ENCODE measurements at places on chromosomes 1 and 21.
A peak's percentile ranks its signal among the peaks of the same experiment; 100 is the strongest.

DNA sequence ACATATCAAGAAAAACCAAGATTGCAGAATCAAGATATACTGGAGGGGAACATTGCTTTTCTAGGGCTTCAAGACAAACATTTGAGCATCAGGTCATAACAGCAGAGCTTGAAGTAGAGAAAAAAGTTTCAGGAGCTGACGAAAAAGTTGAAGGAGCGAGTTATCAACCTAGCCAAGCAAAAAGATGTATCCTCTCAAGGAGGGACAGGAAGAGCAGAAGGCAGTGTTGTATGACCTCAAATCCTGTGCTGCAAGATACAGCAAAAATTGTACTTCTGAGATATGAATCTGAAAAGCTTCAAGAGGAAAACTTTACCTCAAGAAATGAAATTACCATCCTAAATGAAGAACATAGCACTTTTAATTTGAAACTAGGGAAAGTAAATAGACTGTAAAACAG lies 153.1 kb downstream of the AK5 start:
- no peak for DNase-seq

DNA sequence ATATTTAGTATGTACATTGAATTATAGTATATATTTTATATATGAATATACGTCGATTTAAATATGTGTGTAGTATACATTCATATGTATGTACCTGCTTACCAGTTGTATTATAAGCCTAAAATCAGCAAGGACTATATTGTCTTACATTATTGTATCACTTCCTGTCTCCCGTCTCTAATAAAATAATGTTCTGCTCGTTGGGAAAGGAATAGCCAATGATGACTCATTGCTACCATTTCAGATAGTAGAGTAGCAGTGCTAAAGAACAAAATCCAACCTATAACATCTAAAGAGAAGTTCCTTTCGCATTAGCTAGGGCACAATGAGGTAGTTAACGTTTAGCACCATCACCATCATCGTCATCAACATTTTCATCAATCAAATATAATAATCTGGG lies 39.9 kb upstream of the SMYD2 start:
- no peak for DNase-seq

DNA sequence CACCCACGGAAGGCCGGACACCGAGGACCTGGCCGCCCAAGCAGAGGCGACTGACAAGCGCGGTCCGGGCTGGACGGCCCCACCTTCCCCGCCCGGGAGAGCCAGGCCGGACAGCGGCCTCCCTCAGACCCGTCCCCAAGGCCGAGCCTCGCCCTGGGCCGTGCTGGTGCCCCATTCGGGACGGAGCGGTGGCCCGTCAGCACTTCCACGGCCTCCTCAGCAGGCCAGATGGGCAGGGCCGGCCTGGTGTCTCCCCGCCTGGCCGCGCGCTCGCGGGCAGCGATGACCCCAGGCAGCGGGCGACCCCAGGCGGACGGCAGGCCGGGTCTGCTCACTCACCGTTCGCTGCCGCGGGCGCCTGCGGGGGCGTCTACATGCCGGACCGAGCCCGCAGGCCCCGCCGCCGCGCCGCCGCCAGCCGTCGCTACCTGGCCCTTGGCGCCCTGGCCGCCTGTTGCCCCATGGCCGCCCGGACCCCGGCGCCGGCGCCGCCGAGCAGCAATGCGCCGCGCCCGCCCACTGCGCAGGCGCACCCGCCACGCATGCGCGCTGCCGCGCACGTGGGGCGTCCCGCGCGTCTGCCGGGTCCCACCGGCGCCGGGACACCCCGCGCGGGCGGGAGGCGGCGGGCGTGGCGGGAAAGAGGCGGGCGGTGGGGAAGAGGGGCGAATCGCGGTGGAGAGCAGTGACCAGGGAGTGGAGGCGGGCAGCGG lies at the start of gene NADK:
TSS of gene NADK (minus strand) at position 521 of the 713 bp plus-strand sequence. CDS start 13,064 bp downstream, outside the sequence.
- DNase-seq = peak; percentile 96

DNA sequence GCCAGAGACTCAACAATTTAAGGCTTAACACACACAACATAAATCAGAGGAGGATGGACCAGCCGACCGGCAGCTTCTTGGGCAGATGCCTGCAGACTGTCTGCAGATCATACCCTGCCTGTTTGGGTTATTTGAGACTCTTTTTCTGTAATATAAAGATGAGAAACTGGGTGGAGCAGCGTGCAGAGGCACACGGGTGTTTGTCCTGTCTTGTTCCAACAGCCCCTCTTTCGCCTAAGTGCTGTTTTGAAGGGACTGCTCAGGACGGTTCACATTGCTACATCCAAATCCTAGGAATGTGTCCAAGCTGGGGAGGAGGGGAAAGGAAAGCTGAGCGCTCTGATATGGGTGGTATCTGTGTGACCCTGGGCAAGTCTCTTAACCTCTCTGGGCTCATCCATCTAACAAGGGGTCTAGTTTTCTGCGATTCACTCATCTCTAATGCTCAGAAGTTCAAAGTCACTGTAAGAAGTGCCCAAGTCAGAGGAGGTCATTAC lies 149.9 kb downstream of the CLIC6 start:
- DNase-seq = no peak

GRCh38 chr1:14804626-14805025 lies 206.1 kb downstream of the KAZN start:
- DNase-seq = no peak

GRCh38 chr21:45074818-45075595 lies 627 bp downstream of the ADARB1 start:
- peak; percentile 54 for DNase-seq

GRCh38 chr1:154167461-154167860 lies 12.6 kb upstream of the NUP210L start:
- DNase-seq = no peak

- no peak for DNase-seq
Observed at GRCh38 chr1:36652011-36652410, 169.3 kb upstream of the CSF3R start.

GRCh38 chr1:69290291-69290690 lies 277.4 kb upstream of the LRRC7 start:
- no peak for DNase-seq

GRCh38 chr1:173954179-173954578 lies 37.1 kb upstream of the SERPINC1 start:
- DNase-seq = no peak

DNA sequence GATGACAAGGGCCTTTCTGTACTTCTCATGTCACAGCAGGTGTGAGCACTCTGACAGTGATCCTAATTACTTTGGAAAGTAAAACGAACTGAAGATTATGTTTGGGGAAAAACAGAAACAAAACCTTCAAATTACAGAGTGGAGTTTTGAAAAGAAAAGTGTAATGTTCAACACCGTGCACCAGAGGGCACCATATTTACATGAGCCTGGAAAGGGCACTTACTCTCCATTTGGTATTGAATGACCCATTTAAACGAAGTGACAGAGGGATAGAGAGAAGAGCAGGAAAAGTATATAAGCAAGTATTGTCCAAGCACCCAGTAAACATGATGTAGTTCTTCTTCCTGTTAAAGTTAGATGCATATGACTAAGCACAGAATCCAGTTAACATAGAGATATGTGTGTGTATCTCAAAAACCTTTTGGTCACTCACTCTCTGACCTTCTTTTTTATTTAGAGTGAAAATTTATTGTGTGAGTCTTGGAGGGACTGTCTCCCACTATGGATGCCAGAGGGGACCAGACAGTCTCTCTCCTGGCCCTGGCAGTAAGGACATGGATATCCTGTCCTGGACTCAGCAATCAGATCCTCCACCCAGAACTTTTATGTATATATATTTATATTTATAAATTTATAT lies 3.8 kb upstream of the RGSL1 start:
- DNase-seq = peak; percentile 76

- DNase-seq = no peak
Observed at GRCh38 chr1:93598396-93598795, 83.2 kb downstream of the BCAR3 start.

DNA sequence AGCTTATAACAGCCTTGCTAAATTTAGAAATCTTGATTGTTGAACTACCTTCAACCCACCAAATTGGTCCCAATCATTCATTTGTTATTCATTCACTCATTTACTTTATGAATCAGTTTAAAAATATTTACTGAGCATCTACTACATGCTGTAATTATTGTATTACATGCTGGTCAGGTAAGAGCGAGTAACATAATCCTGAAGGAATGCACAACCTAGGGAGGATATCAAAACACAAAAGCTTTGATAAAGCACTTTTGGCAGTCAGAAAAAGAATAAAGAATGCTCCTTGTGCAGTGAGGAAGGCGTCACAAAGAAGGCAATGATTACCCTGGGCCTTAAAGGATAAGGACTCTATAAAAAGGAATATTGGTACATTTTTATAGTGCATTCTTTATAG lies 518.9 kb upstream of the NR5A2 start:
- no peak for DNase-seq

DNA sequence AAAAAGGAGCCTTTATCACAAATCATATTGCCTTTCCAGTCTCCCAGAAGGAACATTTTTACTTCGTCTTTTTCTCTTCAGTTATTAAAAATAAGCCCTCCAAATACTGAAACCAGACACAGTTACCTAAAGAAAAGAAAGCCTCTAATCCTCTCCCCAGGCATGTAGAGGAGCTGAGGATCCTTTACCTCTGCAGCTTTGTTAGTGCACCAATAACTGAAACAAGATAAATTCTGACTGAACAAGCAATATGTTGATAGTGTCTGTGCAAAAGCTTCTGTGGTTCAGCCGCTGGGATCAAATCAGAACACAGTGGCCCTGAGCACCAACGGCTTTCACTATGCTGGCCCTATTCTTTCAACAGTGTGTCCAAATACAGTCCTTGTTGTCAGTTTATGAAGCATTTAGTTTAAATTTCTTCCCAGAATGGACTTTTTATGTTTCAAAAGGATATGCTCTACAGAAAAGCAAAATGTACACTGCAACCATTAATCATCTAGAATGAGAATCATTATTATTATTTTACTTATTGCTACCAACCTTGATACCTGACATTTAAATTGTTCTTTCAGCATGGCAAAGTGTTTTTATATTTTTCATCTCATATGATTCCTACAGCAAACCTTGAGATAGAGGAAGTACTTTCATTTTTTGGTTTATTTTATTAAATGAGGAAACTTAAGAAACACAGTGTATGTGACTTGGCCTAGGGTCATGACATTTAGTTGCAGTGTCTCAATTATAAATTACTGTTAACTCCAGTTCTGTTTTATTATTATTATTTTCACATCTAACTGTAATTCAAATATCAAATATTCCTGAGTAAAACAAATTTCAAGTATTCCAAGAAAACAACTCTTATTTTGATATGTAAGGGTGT lies 217.9 kb downstream of the NEGR1 start:
- DNase-seq = no peak

- DNase-seq = no peak
Observed at GRCh38 chr1:44798481-44799365, 1.5 kb upstream of the PLK3 start.

DNA sequence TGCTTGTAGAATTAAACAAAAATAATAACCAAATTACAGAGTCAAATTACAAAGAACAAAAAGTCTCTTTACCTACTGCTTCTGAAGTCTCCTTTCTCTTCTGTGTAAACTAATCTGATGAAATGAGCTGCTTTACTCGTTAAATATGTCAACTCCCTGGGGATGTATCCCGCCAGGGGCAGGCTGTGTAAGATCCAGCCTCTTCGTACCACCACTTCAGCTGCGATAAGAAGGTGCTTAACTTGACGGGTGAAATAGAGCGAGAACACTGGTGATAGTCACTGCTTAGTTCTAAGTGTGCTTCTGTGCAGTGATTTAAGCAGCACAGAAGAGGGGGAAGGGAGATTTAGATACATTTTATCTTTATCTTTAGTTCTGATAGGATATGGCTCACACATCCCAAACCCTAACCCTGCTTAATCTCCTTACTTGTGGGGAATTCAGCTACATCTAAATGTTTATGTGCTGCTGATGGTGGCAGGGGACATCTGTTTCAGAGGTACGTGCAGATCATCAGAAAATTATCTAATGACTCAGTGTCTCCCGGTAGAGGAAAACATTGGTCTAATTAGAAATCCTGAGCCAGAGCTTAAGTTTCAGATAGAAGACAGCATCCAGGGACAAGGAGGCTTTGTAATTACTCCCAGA lies 46.0 kb downstream of the RHOU start:
- DNase-seq = no peak

GRCh38 chr21:45391743-45392572 lies 13.0 kb upstream of the COL18A1 start:
- DNase-seq = no peak

- no peak for DNase-seq
Observed at GRCh38 chr1:41619511-41620364, 135.3 kb upstream of the EDN2 start.

DNA sequence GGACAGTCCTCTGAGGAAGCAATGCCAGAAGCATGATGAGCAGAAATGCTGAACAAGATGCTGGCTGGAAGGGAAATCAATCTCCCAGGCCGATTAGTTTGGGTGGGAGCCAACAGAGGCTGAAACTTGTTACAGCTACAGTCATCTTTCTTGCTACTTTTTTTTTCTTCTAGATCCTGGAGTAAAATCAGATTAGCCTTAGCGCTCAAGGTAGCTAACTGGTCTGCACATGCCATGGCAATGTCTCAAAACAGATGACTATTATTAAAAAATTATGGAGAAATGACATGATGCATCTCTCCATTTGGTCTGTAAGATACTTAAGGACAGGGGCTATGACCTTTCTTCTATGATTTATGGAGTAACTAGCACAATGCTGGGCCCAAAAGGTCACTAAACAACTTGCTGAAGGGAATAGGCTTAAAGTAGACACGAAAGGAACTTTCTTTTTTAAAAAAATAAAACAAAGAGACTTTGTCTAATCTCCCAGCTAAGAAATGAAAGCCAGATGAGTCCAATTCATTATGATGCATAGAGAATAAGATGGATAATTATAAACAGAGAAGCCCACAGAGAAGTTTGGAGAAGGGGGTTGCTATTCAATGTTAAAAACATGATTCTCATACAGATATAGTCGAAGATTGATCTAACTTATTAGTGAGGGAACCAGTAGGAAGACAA lies 42.5 kb downstream of the UTP25 start:
- DNase-seq = no peak

DNA sequence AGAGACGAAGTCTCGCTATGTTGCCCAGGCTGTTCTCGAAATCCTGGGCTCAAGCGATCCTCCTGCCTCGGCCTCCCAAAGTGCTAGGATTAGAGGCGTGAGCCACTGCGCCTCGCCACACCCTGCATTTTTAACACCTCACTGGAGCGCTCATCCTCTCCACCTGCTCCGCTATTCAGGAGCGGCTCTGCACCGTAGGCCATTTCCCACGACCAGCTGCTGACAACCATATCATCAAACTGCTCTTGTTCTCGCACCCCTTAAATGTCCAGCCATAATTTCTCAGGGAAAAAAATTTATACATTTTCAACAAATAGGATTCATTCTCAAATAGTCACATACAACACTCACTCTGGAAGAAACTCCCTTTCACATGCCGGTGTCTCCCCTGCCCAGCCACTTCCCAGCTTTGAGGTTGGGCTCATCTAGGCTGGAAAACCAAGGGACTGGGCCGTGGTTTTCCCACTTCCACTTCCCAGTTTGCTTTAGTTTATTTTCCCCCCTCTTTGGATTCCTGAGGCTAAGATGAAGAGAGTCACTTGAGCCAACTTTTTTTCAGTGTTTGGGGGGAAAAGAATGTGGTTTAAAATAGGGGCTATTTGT lies 639 bp upstream of the IPO9 start:
- DNase-seq = no peak
